ENCODE measurements at places on chromosomes 6 and 20. TPM values are rescaled to one million over a fixed set of nuclear protein-coding genes. Genes with fewer than 3 reads are reported as not detected.

DNA sequence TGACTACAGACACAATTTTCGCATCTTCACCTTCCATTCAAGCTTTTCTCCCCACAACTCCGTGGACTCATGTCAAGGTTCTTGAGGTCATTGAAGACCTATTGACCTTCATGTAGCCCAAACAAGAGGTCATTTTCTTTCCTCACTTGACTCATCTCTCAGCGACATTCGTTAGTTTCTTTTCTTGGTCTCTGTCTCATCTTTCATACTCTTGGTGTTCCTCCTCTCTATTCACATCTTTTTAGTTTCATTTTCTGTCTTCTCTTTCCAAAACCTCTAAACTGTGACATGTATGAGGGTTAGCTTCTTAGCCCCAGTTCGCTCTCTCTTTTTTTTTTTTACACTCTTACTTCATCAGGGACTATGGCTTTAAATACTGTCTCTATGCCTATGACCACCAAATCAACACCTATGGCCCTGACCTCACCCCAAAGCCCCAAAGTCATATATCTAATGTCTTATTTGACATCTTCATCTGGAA lies 128.6 kb upstream of the BACH2 start:
- H3K4me3 ChIP-seq: peak overlapping the region; percentile 32
- H3K27me3 ChIP-seq: no peaks in the 10 kb centered on the region
- H3K4me1 ChIP-seq: peaks cover 10% of the 10 kb centered on the region
- H3K36me3 ChIP-seq: no peaks in the 10 kb centered on the region
- DNase-seq: peak; percentile 47
- H3K27ac ChIP-seq: peak overlapping the region; percentile 53

- H3K4me1 ChIP-seq: no peaks in the 10 kb centered on the region
- H3K4me3 ChIP-seq: no peak overlapping the region
- H3K27ac ChIP-seq: no peak overlapping the region
- no peaks in the 10 kb centered on the region for H3K27me3 ChIP-seq
- H3K36me3 ChIP-seq: no peaks in the 10 kb centered on the region
- DNase-seq: no peak
Measured at GRCh38 chr6:106886922-106887797, 87.4 kb downstream of the CD24 start.

GRCh38 chr6:52055451-52055850 lies 32.0 kb downstream of the PKHD1 start:
- DNase-seq: no peak
- no peaks in the 10 kb centered on the region for H3K4me1 ChIP-seq
- no peaks in the 10 kb centered on the region for H3K27me3 ChIP-seq
- H3K4me3 ChIP-seq: no peak overlapping the region

Gene NRSN1
- total RNA-seq: not detected

DNA sequence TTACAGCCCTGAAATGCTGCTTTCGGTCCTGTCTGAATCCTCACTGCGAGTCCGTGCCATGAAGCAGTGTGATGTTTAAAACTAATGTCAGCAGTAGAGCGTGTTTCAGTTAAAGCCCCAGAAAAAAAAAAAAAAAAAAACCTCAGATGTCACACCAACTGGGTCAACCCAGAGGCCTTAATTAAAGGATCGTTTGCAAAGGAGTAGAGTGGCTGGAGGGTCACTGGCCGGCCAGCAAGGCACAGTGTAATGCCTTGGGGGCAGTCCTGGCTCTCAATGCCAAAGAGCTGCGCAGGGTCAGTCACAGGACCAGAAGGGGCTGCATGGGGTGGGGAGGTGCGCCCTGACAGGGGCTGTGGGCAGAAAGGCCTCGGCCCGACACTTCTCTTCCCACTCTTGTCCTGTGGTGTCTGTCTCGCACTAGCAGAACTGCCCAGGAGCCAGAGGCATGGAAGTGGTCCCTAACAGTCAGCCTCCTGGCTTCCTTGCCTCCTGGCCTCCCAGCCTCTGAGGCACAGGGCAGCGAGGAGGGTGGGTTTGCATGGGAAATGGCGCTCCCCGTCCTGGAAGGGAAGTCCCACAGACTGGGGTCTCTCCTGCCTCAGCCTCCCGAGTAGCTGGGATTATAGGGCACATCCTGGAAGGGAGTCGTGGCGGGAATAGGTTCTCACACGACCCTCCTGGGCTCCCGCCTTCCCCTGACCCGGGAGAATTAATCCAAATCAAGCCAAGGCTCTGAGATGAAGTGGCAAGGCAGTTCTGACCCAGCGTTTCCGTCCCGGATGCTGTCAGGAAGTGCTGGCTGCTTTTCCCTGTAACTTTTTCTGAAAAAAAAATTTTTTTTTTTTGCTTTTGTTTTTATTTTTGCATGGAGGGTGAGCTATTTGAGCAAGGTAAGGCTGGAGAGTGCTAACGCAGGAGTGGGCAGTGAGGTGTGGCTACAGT lies 53.7 kb upstream of the MPC1 start:
- H3K4me3 ChIP-seq: no peak overlapping the region
- H3K27me3 ChIP-seq: no peaks in the 10 kb centered on the region
- H3K4me1 ChIP-seq: peaks cover 15% of the 10 kb centered on the region
- no peaks in the 10 kb centered on the region for H3K36me3 ChIP-seq

GRCh38 chr6:144075187-144075586 lies 20.2 kb downstream of the SF3B5 start:
- H3K4me1 ChIP-seq: no peaks in the 10 kb centered on the region
- no peaks in the 10 kb centered on the region for H3K27me3 ChIP-seq
- no peak for DNase-seq
- no peak overlapping the region for H3K4me3 ChIP-seq
- no peak overlapping the region for H3K27ac ChIP-seq

- H3K27me3 ChIP-seq: no peaks in the 10 kb centered on the region
- H3K4me1 ChIP-seq: no peaks in the 10 kb centered on the region
- H3K36me3 ChIP-seq: no peaks in the 10 kb centered on the region
- DNase-seq: no peak
- H3K27ac ChIP-seq: no peak overlapping the region
- no peak overlapping the region for H3K4me3 ChIP-seq
Measured at GRCh38 chr6:45877970-45878590, 137.6 kb downstream of the CLIC5 start.

DNA sequence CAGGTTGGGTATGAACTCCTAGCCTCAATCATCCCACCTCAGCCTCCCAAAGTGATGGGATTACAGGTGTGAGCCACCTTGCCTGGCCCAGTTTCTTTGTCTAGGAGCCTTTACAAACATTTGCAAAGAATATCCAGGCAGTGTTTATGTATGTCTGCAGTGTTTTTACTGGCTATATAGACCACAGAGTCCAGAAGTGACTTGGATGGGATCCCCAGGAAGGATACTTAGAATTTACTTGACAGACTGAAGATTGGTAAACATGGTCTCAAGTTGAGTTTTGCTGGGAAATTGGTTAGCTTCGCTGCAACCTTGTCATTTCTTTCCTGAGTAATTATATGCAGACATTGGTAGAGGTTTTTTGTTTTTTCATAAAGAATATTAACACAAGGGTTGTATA lies 23.8 kb downstream of the JARID2 start:
- no peak overlapping the region for H3K4me3 ChIP-seq
- H3K27ac ChIP-seq: no peak overlapping the region
- no peaks in the 10 kb centered on the region for H3K36me3 ChIP-seq
- H3K4me1 ChIP-seq: peaks cover 34% of the 10 kb centered on the region
- H3K27me3 ChIP-seq: no peaks in the 10 kb centered on the region

DNA sequence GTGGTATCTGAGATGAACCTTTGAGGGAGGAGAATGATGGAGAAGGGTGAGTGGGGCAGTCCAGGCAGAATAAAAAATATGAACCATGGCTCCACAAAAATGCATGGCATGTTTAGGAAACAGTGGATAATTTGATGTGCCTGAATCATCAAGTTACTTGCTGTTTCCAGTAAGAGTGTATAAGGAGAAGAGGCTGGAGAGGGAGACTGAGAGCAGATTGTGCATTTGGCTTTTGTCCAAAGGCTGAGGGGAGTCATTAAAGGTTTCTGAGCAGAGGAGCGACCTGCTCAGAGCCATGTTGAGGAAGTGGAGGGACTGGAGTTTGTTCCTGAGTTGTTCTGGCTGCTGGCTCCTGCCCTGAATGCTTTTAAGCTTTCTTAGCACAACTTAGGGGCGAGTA lies 6.1 kb downstream of the MMP24 start:
- H3K27ac ChIP-seq: no peak overlapping the region
- H3K27me3 ChIP-seq: no peaks in the 10 kb centered on the region
- DNase-seq: no peak
- H3K36me3 ChIP-seq: peaks cover 9% of the 10 kb centered on the region

DNA sequence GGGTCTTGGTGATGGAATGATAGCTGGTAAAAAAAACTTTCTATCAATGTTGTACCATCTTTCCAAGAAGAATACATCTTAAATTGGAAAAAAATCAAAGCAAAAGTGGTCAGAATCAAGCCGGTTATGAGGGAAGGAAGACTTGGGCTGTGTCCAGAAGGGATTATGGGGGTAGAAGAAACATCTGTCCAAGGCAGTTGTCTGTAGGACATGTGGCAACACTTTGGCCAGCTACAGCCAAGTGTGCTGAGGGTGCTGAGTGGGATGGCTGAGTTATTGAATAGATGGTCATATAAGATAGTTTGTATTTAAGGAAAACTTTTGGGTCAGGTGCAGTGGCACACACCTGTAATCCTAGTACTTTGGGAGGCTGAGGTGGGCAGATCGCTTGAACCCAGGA lies 38.4 kb downstream of the INSM1 start:
- H3K4me1 ChIP-seq: no peaks in the 10 kb centered on the region
- DNase-seq: no peak
- H3K27me3 ChIP-seq: no peaks in the 10 kb centered on the region
- no peaks in the 10 kb centered on the region for H3K36me3 ChIP-seq
- H3K4me3 ChIP-seq: no peak overlapping the region

DNA sequence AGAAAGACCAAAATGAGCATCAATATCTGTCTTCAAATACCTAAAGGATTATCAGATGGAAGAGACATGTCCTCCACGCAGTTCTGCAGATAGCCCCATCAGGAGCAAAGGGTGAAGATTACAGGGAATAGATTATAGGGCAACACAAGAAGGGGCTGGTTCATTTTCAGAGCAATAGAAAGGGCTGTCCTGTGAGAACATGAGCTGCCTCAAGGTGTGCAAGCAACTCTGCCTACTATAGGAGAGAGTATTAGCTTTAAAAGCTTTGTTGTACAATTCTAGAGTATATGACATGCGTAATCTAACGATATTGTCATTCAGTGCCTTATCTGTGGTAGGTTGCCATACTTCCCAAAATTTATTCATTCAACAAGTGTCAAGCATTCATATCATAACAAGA lies 112.7 kb downstream of the NRSN1 start:
- no peaks in the 10 kb centered on the region for H3K27me3 ChIP-seq
- no peak overlapping the region for H3K4me3 ChIP-seq
- H3K27ac ChIP-seq: no peak overlapping the region
- no peaks in the 10 kb centered on the region for H3K36me3 ChIP-seq
